ENCODE measurements at places on chromosomes 1 and 21.

DNA sequence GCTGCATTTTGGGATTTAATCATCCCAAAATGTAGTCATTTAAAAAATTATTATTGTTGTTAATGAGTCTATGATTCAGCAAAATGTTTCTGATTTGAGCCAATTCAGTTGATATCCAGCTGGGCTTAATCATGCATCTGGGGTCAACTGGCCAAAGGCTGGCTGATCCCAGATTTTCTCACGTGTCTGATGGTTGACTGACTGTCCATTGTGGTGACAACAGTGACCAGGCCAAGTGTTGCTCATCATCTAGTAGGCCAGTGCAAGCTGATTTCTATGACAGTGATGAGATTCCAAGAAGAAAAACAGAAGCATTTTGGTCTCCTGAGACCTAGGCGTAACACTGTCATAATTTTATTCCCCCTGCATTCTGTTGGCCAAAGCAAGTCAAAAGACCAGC lies 80.1 kb upstream of the ZC3H11B start:
- no peak for DNase-seq

DNA sequence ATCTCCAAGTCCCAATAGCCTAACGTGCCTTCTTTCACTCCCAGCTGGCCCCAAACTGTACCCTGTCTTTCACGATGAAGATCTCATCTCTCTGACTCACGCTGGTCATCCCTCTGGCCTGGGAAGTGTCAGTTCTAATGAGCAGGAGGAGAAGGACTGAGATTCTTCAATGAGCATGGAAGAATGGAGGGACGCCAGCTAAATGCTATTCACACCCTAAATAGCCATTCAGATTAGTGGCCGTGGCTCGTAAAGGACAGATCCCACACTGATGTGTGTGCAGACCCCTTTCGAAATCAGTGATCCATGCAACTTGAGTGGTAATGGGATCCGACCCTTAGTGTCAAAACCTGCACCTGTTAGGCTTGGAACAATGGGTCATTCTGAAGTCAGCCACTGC lies 75.9 kb upstream of the SMYD2 start:
- DNase-seq = no peak

- no peak for DNase-seq
Observed at GRCh38 chr1:33341190-33341589, 20.3 kb upstream of the A3GALT2 start.

DNA sequence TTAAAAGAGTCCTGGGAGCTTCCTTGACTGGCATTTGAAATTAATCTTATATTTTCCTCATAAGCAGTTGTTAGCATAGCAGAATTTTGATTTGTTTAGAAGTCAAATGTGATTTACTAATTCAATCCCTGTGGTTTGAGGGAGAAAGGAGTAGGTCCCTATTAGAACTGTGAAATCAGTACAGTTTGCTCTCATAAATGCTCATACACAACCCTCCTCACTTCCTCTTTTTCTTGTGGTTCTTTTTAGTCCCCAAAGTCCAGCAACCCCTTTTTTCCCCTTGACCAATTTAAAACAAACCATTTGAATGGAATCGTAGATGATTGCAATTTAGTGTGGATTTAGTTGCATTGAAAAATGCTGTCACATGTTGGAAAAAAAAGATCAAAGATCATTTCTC lies 9.2 kb upstream of the IFI44 start:
- no peak for DNase-seq

DNA sequence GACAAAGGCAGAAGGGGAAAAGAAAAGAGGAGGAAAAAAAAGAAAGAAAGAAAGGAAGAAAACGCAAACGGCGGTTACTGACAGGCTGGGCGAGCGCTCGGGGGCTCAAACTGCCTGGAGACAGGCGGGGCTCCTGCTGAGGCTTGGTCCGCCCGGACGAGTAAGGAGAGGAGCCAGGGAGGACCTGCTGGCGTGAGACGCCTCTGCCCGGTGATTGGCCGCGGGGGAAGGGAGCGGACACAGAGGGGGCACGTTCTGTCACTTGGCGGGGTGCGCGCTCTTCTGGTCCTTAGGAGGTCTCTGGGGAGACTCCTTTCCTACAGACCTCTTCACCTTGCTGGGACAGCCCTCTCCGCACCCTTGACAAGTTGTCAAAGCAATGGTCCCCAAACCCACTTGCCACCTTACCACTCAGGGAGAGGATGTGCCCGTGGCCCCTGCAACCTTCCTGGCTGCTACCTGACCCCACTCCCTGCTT lies 791 bp upstream of the PIK3R3 start:
- DNase-seq = peak; percentile 59

DNA sequence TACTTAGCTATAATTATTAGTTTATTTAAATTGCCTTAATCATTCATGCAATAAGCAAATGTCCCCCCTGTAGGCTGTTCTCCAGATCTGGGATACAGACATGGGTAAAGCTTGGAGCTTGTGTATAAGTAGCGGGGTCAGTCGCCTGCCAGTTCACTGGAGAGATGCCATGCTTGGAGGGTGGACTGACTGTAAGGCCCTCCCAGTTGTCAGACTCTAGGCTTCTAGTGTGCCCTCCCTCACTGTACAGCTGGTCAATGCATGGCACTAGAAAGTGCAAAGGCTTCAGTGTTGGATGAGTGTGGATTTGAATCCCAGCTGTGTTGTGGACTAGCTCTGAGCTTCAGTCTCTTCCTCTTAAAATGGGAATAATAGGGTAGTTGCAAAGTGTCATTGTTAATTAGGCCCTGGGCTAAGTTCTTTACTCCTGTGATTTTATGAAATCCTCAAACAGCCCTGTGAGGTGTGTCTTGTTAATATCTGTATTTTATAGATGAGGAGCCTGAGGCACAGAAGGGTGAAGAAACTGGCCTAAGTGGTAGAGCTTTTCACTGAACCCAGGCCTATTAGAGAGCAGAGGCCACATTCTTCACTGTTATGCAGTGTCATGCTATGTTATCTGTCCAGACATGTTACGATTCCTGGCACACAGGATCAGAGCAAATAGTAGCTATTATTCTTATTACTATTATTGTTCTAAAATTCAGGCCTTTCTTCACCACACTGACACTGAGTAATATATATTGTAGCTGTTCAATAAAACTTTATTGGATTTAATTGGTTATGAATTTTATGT lies 85.9 kb downstream of the ROR1 start:
- DNase-seq = no peak

DNA sequence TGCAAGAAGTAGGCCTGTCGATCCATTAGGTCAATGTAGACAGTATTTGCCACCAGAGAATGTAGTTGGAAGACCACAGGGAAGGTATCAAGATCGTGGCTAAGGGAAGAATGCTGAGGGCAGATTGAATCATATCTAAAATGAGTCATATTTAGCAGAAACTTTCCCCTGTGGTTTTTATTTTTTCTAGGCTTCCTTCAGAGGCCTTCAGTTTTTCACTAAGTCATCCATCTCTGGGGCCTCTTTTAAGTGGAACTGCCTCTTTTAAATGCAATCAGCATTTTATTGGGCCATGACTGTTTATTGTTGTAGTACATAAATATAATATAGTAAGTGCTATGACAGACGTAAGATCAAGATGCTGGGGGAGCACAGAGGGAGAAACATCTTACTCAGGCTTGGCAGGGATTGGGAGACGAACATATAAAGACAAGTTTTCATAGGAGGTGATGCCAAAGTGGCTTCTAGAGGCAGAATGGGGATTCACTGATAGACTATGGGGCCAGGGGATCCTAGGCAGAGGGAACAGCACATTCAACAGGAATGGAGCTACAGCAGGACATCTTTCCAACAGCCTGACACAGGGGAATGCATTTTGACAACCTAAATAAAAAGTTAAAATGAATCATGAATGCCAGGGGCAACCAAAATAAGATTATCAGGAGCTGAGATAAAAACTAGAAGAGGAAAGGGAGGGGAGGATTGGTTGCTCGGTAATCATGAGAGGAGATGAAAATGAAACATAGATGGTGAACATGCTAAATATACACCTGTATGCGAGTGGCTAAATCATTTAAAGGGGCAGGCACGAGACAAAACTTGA lies 20.1 kb downstream of the UBE2U start:
- DNase-seq = no peak

- DNase-seq = no peak
Observed at GRCh38 chr1:159077120-159077961, 775 bp upstream of the AIM2 start.

DNA sequence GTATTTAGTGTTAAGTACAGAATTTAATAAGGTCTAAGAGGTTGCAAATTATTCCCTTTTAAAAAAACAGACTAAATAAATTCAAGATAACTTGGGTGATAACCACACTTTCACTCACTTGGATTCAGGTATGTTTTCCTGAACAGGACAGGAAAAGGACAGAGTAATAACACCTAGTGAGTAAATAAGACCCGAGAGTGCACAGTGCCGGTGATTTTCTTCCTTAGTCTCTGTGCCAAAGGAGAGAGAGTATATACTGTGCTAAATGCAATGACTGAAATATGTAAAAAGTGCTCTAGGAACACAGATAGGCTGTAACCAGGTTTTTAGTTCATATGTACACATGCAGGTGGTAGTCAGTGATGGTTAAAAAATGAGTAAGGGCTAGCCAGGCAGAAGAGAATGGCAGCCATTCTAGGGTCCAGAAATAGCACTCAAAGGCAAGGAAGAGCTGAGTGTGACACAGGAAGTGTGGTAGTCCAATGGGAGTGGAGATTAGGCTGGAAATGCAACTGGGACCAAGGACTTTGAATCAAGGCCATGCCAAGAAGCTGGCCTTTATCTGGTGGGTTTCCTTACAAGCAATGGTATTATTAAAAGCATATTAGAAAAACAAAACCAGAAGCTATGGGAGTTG lies 58.1 kb downstream of the NRIP1 start:
- no peak for DNase-seq

- DNase-seq = no peak
Observed at GRCh38 chr1:19858893-19859292, 23.3 kb upstream of the OTUD3 start.

GRCh38 chr1:15287035-15287979 lies 40.3 kb downstream of the FHAD1 start:
- no peak for DNase-seq

- DNase-seq = peak; percentile 43
Observed at GRCh38 chr1:53485478-53486394, 26.5 kb downstream of the DMRTB1 start.

GRCh38 chr1:187275346-187275745 lies 446.6 kb downstream of the PLA2G4A start:
- DNase-seq = no peak

- DNase-seq = no peak
Observed at GRCh38 chr1:79499541-79499940, 493.0 kb upstream of the ADGRL4 start.

DNA sequence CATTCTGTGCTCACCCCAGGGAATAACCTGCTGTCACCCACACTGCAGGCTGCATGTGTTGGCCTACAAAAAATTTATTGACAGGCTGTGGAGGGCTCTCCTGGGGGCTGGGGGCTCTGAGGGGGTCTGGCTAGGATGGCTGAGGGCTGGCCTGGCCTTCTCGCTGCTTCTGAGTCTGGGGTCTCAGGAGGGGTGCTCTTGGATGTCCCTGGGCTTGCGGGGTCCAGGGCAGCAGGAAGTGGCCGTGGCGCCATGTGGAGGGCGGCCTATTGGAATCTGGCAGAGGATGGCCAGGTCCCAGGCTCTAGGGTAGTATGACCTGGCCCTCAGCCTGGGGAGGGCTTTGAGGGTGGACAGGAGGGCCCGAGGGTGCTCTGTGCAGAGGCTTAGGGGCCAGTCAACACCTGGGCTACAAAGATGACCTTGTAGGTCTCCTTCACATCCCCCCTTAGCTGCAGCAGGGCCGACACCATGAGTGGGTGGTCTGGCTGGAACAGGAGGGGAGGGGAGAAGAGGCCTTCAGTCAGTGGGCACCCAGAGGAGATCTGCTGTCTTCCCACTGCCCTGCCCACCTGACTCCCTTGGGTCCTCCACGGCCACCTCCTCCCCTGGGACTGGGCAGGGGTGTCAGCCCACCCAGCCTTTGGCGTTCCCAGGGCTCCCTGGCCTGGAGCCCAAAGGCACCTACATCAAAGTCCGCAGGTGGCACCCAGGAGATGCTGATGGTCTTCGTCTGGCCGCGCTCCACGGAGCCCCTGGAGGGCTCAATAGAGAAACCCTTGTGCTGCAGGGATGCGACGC lies 3.0 kb upstream of the TMEM52 start:
- no peak for DNase-seq

DNA sequence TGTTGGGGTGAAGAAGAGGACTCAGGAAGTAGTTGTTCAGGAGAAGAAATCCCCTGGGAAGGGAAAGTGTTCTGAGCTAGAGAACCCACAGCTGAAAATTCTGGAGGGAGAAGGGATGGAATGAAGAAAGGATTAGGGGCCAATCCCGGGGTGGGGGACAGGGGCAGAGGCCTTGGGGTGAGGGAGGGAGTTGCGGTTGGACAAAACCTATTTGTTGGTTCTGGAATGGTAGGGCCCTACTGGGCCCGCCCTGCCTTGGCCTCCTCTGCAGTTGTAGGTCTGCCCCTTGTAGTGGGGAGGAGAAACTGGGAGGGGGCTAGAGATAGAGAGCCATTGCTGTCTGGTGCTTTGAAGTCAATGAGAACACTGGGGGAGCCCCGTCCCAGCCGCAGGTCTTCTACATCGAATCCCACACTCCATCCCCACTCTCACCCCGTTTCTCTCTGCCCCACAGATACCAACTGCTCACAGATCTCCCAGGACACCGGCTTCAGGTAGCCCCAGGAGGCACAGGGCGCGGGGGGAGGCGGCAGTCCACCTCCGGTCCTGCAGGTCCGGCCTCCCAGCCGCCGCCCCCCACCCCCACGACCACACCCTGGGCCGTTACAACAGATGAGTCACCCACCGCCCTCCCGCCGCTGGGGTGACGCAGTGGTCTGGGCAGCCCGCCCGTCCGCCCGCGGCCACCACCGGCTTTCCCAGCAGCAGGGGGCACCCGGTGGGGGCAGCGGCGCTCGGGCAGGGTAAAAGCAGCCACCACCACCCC lies 1.1 kb downstream of the TAGLN2 start:
- peak; percentile 70 for DNase-seq

GRCh38 chr1:160741092-160741501 lies 2.0 kb downstream of the SLAMF7 start:
- DNase-seq = no peak

- no peak for DNase-seq
Observed at GRCh38 chr1:167676205-167676915, 45.4 kb upstream of the MPZL1 start.

- DNase-seq = no peak
Observed at GRCh38 chr21:26167593-26167992, 3.0 kb downstream of the APP start.

- DNase-seq = no peak
Observed at GRCh38 chr1:9121496-9122409, 7.1 kb downstream of the GPR157 start.

GRCh38 chr1:74835051-74835450 lies 102.1 kb downstream of the TYW3 start:
- DNase-seq = no peak

GRCh38 chr1:52444463-52444862 lies 40.1 kb downstream of the PRPF38A start:
- no peak for DNase-seq

GRCh38 chr21:28579986-28580550 lies 412.6 kb downstream of the LTN1 start:
- no peak for DNase-seq

- no peak for DNase-seq
Observed at GRCh38 chr1:118204648-118205047, 19.6 kb upstream of the SPAG17 start.
